Stimulated activated CD4-positive, alpha-beta T cell treated with anti-CD3 and anti-CD28 coated beads, Interleukin-15, amount 100 ng/mL, for 24 hours (primary cell): ENCODE measurements at places on chromosomes 6 and 20.

- DNase-seq: no peak
Observed at GRCh38 chr20:31990641-31991338, 19.4 kb upstream of the CCM2L start.

DNA sequence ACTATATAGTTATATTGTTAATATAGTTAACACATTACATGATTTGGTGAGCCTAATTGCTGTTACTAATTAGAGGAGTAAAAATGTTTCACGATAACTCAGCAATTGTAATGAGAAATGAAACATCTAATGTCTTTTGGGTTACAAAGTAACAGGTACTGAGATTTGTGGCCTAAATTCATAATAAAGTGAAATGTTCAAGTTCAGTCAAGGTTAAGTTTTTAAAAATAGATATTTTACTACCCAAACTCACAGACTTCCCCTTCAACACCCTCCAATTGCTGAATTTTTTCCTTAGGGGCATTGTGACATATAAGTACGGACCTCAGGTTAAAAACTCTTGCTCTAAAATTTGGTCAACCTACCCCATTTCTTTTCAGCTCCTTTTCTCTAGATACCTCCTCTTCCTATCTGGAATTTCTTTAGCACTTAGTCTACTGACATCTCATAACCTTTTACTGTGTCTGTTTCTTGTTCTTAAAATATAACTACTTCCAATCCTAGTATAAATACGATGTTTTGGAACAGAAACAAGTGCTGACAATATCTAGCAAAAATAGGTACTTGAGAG, 112.3 kb upstream of the PRSS16 start:
- no peak for DNase-seq

GRCh38 chr6:30329331-30329730, 2.6 kb downstream of the TRIM39 start:
- DNase-seq: no peak

DNA sequence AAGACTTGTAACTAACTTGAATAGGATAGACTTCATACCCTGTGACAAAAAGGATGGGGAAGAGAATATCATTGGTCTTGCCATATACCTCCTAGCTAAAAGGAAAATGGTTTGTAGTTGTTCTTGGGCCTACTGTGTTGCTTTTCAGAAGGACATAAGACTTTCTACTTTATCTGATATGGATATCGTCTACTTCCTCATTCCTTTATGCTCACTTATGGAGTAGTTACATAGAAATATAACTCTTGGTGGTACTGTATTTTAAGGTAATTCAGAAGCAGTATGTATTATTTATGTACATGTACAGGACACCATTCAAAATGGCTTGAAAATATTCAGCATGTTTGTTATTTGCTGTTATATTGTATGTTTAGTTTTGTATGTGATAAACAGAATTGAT, 8.0 kb downstream of the FAM217B start:
- DNase-seq: no peak

DNA sequence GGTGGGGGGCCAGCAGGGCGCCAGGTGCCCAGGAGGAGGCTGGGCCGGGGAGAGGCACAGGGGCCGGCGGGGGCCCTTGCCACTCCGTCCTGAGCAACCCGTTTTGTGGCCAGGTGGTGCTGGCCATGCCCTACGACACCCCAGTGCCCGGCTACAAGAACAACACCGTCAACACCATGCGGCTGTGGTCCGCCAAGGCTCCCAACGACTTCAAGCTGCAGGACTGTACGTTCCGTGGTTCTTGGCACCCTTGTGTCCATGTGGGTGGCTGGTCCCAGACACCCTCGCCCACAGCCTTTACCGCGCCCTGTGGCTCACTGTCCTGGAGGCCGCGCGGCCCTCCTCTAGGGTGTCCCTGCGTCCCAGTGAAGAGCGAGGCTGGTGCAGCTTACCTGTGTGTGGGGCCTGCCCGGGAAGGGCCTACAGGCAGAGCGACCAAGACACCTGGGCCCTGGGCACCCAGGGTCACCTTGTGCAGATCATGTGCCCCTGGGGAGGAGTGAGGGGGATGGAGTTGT, 28.7 kb downstream of the PYGB start:
- peak; percentile 0 for DNase-seq

DNA sequence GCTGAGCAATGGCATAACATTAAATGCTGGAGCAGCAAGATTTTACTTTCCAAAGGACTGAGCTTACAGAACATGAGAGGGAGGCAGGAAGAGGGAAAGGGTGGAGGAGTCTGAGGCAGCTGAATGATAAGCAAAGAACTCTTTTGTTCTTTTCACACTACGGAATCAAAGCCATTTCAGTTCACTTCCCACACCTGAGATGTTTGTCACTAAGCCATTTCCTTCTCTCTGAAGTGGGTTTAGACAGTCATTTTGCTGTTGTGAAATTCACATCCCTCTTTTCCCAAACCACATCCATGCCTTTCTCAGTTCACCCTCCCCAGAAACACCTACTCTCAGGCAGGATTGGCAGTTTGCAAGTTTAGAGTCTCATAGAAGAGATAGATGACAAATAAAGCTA, 267.9 kb downstream of the ADGRG6 start:
- no peak for DNase-seq

- DNase-seq: peak; percentile 11
Observed at GRCh38 chr20:49508435-49509199, 26.1 kb upstream of the KCNB1 start.

DNA sequence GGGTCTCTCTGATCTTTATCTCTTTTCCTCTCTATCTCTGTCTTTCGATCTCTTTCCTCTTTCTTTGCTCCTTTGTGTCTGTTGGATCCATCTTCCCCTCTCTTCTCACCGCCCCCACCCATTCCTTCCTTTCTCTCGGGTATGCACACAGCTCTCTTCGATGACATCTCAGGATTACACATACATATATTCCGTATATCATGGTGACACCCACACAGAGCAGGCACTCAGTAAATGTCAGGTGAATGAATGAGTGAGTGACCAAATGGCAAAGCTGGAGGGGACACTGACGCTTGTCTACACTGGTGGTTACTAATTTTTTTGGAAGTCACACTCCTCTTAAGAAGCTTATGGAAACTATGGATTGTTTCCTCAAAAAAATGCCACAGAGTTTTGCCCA, 9.9 kb downstream of the VSTM2L start:
- no peak for DNase-seq

DNA sequence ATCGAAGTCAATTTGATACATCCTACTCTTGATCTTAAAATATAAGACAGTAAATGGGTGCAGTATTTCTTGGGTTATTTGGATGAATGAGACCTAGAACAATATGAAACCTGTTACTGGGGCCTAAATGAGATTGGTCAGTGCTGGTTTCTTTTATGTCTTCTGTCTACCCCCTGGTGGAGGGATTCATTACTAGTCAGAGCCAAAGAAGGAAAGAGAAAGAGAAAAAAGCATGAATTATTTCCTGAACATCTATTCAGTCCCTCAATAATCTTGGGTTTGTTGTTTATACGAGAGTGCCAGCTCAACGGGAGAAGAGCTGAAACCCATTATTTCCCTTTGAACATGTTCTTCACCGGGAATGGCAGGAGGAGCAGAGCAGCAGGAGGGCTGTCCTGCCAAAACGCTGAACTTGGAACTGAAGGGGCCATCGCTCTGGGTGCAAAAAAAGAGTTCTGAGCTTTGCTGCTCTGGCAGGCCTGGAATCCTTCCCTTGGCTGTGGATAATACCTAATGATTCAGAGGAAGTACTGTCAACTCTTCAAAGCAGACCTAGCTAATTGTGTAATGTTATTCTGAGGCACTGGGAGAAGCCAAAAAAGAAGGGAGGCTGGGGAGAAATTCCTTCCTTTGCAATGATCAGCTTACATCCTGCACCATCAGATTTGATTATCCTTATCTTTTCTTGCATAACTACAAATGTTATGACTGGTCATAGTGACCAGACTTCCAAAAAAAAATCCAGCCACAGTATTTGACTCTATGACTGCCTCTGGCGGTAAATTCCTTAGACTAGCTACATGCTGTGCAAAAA, 72.0 kb downstream of the BLOC1S5 start:
- no peak for DNase-seq

- no peak for DNase-seq
Observed at GRCh38 chr6:51021171-51021570, 202.5 kb downstream of the TFAP2B start.

GRCh38 chr6:128446497-128446896, 73.9 kb downstream of the PTPRK start:
- no peak for DNase-seq

GRCh38 chr20:2364044-2364443, 16.7 kb upstream of the TGM6 start:
- DNase-seq: no peak

- DNase-seq: no peak
Observed at GRCh38 chr20:35497320-35497719, 32.1 kb downstream of the C20orf173 start.

DNA sequence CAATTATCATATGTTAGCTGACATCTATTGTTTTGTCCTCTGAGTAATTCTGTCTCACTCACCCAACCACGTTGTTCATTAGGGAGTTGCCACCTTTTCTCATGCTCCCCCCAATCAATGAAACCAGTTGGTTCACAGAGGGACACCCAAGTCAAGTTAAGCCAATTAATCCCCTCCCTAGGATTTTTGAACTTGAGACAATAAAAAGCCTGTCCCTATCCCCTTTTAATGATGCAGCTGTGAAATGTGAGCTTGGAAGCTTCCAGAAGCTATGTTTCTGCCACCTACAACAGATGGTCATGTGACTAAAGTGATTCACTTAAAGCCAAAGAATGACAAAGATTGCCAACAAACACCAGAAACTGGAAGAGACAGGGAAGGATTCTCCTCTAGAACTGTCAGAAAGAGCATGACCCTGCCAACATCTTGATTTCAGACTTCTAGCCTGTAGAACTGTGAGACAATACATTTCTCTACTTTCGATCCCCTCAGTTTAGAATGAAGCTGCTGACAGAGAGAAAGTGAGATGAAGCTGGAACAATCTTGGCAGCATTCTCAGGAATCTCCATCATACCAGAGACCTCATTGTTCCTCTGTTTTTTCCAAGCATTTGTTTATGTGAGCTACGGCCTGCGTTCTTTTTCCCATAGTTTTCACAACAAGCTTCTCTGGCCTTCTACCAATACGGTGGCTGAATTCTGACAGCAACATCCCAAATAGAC, 57.8 kb upstream of the TPD52L1 start:
- DNase-seq: no peak

- no peak for DNase-seq
Observed at GRCh38 chr20:49671433-49671832, 42.2 kb downstream of the B4GALT5 start.

DNA sequence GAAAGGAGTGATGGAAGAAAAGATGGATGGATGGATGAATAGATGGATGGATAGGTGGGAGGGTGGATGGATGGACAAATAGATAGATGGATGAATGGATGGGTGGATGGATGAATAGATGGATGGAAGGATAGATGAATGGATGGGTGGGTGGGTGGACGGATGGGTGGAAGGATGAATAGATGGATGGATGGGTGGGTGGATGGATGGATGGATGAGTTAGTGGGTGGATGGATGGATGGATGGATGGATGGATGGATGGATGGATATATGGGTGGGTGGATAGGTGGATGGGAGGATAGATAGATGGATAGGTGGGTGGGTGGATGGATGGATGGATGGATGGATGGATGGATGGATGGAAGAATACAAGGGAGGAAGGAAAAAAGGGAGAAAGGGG, 82.2 kb downstream of the ATXN1 start:
- no peak for DNase-seq

- DNase-seq: peak; percentile 50
Observed at GRCh38 chr6:40328386-40328985, 258.7 kb downstream of the LRFN2 start.

DNA sequence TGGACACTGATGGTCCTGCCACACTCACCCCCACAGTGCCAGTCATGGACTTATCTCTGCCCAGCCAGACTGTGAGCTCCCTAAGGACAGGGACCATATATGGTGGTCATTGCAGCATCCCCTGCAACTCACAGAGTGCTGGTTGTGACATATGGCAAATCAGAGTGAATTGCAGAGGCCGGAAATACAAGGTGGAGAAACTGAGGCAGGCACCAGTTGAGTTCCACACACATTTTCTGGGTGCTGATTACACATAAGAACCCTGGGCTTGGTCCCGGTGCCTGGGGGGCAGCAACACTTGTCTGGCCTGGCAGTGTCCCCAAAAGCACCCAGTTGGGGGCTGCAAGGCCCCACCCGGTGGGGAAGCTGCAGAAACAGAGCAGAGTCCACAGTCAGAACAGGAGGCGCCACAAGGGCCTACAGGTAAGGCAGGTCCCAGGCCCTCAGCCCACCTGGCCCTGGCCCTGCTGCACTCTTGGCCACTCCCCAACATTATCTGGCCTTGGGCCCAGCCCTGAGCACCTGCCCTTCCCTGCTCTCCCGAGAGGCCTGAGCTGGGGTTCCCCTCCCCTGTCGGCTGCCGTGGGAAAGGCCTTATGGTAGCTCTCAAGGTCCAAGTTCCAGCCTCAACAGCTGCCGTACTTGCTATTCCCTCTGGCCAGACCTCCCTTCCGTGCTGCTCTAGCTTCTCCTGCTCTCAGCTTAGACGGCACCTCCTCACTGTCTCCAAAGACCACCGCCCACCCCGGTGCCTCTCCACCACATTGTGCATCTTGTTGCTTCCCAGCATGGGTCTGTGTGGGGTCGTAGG, 140.8 kb upstream of the PTPN1 start:
- no peak for DNase-seq

DNA sequence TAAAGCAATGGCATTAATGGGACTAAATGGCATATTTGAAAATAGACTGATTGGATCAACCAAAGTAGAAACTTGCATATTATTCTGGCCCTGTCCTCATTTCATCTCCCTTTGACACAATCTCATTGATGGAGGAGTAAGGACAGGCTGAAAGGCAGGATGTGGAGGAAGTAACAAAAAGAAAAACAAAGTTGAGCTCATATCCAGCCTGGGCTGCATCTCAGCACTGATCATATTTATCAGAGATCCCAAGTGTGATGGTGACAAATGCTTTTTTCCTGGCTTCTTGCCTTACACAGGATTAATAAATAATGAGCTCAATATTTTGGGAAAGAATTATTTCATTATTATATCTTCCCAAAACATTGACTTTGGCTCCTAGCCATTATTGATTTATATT, 622.7 kb downstream of the CD109 start:
- no peak for DNase-seq

GRCh38 chr20:22217712-22218352, 366.5 kb downstream of the FOXA2 start:
- DNase-seq: no peak

DNA sequence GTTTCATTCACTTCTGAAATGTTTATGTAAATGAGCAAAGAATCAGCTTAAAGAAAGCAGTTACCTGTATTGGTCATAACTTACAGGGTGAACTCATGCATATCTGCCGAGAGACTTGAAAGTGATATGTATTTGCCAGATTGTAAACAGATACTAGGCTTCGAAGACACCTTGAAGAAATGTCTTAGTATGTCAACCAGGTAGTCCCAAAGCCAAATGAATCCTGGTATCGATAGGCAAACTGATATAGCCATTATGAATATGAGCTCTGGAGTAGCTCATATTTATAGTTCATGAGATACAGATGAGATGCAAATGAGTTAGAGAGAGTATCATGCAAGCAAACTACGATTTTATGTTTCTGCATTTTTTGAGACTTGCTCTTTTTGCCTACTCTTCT, 55.8 kb downstream of the RNF182 start:
- DNase-seq: no peak
